ENCODE measurements at places on chromosomes 12 and 14.
A peak's percentile ranks its signal among the peaks of the same experiment; 100 is the strongest.

GRCh38 chr12:65411171-65411570, 132.7 kb downstream of the MSRB3 start:
- no peak for DNase-seq

- no peak for DNase-seq
Observed at GRCh38 chr12:69464428-69464827, 5.8 kb upstream of the FRS2 start.

GRCh38 chr12:114762490-114763110, 78.6 kb upstream of the TBX3 start:
- no peak for DNase-seq

GRCh38 chr12:52200086-52200780, 8.4 kb upstream of the KRT80 start:
- DNase-seq, result peak; percentile 32

- no peak for DNase-seq
Observed at GRCh38 chr14:79111987-79112501, 941.9 kb downstream of the NRXN3 start.

DNA sequence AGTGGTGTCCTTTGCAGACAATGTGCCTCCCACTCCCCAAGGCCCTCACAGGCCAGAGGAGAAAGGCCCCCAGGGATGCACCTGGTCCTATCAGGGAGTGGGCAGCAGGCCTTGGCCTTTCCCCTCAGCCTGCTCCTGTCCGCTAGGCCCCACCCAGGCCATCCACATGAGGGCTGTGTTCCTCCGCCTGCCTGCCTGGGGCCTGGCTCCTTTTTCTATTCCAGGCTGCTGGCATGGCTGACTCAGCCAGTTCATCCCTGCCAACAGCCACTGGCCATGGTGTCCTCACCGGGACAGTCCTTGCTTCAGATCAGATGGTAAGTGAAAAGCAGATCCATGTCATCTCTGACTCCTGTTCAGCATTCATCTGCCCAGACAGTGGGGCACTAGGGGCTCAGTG, 13.4 kb downstream of the ISM2 start:
- DNase-seq, result no peak

- no peak for DNase-seq
Observed at GRCh38 chr12:120844768-120845449, 59.2 kb downstream of the SPPL3 start.

- DNase-seq, result no peak
Observed at GRCh38 chr14:76235628-76236027, 83.9 kb downstream of the GPATCH2L start.

- DNase-seq, result no peak
Observed at GRCh38 chr14:41062826-41063225, 543.9 kb upstream of the LRFN5 start.

DNA sequence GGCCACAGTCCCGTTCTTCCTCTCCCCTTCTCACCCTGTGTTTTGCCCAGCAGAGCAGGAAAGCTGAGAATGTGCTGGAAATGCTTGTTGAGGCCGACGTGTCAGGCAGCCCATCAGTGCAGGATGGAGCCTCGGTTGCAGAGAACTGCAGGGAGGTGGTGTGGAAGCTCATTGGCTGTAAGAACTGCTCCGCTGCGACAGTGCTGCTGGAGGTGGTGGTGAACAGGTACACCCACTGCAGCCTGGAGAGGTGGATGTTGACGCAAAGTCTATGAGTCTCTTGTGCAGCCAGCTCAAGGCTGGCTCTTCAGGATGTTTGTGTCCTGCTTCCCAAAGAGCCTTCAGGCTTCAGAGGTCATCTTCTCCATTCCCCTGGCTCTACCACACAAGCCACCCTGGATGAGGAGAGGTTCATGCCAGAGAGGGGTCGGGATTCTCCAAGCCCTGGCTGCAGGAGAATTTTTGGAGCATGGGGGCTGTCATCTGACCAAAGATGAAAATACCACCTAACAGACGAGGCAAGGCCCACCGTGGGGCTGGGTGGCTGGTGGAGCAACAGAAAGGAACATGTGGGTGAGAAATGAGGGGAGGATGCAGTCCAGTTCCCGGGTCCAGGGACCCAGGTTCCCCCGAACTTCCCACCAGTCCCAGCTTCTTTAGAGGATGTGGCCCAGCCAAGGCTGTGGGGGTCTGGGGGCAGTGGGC, 174.1 kb upstream of the PRMT8 start:
- no peak for DNase-seq

DNA sequence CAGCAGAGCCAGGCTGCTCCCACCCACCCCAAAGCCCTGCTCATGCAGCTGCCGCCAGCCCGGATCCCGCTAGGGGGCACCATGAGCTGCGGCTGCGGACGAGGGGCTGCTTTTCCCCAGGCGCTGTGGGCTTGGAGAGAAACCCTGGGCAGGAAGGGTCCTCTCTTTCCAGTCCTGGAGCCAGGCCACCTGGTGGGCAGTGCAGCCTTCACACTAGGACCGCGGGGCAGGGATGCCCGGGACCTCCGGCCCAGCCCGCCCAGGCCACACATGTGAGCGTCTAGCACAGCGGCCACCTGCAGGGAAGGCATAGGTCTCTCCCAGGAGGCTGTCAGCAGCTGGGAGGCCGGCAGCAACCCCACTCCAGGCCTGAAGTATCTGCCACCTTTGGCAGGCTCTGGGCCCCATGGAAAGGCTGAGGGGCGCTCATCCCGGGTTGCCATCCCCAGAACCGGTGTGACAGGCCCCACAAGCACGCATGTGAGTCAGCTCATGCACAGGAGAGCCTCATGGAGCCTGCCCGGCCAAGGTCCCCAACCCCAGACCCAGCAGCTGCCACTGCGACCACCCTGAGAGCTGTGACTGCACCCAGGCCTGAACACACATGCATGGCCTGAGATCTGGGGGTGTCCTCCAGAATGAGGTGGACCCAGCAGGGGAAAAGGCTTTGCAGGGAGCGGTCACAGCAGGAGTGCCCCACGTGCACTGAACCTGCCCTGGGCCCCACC, 280.0 kb upstream of the RTL1 start:
- DNase-seq, result peak; percentile 44

DNA sequence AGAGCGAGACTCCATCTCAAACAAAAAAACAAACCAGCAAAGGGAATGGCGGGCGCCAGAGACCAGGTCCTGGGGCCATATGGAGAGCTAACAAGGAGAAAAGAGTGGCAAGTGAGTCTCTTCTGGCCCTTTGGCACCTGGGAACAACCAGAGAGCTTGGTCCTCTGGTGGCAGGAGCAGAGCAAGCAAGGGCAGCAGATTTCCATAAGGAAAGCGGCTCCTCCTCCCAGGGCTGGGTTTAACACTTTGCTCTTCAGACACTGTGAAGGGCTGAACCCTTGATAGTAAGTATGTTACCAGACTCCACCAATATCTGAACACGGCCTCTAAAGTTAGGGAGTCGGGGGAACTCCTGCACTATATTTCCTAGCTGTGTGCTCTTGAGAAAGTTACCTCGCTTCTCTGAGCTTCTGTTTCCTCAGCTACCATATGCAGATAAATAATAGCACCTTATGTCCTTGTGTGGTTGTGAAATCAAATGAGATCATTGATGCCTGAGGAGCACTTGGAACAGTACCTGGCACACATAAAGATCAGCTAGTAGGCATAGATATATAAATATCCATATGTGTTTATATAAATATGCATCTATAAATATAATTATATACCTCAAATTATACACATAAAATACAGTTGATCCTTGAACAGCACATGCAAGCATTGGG, 33.4 kb upstream of the PLEKHG6 start:
- DNase-seq, result no peak

- no peak for DNase-seq
Observed at GRCh38 chr12:18074001-18074400, 16.0 kb downstream of the RERGL start.

- DNase-seq, result no peak
Observed at GRCh38 chr12:27185234-27186021, 58.7 kb upstream of the STK38L start.

DNA sequence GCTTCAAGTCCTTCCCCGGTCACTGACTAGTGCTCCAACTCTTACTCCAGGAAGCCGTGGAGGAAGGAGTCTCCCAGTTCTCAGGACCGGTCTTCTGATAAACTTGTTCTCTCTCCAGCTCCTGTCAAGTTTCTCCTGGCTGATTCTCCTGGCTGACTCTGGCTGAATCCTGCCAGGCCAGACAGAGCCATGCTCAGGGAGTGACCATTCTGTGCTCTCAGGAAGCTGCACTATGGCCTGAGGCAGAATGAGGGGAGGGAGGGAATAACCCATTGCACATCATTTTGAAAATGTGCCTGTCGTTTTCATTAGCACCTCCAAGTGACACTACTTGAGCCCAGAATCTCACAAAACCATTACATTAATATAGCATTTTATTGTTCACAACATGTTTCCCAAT, 80.8 kb downstream of the IFNG start:
- no peak for DNase-seq

DNA sequence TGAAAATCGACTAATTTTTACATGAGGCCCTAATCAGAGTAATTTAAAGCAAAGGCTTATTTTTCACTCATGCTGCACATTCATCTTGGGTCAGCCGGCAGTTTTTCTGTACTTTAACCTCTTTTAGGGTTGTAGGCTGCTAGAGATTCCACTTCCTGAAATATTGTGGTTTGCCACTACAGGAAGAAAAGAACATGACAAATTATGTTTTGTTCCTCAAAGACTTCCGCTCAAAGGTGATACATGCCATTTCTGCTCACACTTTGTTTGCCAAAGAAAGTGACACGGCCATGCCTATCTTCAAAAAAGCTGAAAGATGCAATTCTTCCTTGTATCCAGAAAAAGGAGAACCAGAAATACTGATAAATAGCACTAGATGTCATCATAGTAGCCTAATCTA, 183.4 kb upstream of the PPFIA2 start:
- DNase-seq, result no peak

DNA sequence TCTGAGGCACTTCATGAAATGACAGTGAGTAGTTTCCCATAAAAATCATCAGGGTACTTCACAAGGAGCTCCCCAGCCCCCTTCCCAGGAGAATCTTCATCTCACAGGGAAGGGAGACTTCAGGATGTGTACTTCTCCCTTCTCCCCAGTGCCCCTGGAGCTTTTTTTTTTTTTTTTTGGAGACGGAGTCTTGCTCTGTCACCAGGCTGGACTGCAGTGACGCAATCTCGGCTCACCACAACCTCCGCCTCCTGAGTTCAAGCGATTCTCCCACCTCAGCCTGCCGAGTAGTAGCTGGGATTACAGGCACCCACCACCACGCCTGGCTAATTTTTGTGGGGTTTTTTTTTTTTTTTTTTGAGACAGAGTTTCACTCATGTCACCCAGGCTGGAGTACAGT, 10.4 kb downstream of the ITPK1 start:
- no peak for DNase-seq

GRCh38 chr14:38255408-38255672, 553 bp downstream of the CLEC14A start:
- DNase-seq, result no peak

- no peak for DNase-seq
Observed at GRCh38 chr14:37597914-37598746, 2.7 kb downstream of the TTC6 start.

DNA sequence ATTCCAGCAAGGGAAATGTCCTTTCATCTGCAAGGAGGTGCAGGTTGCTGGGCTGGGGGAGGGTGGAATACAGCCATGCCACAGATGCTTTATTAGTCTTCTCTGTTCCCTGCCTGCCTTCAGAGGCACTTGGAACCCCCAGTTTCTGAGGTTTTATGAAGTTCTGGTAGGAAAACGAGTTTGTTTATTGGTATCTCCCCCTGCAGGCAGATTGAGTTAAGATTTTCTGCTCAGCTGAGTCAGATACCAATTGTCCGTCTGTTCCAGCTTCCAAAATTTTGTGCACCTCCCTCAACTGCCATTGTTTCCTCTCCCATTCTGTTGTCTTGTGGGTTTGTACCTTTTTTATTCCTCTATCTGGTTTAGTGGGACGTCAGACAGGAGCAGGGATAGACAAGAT, 155.6 kb downstream of the ETV6 start:
- DNase-seq, result no peak

DNA sequence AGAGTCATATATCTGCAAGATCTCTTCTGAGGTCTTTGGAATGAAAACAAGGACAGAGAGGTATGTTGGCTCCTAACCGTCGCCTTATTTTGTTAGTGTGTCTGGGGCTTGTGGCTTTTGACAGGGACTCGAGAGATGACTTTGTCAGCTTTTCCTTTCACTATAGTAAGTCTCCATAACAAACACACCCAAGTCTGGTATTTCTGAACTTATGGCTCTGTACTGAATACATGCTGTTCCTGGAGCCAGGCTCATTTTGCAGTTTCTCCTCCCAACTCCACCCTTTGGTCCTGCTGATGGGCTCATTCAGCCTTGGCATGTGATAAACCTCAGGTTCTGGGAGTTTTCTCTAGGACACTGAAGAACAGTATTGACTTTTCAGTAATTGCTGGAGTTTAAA, 27.7 kb upstream of the TMED10 start:
- DNase-seq, result no peak

- no peak for DNase-seq
Observed at GRCh38 chr14:69772082-69773017, 5.4 kb downstream of the SRSF5 start.

DNA sequence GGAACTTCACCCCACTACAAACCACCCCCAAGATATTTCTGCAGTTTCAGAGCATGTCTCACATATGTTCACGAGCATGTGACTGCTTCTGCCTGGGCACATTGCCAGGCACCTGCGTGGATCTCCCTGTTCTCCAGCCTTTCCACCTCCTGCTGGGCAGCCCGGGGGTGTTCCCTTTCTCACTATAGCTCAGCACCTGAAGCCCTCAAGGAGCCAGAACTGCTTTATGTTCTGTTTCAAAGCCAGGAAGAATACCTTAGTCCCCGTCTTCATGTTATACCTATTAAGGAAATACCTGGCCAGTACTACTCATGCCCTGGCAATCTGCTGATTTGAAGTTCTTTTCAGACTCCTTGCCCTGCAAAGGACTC, 4.2 kb upstream of the FGF6 start:
- DNase-seq, result no peak

GRCh38 chr12:100069795-100070194, 72.9 kb downstream of the BLTP3B start:
- DNase-seq, result no peak

GRCh38 chr12:32353540-32353939, 45.8 kb upstream of the FGD4 start:
- no peak for DNase-seq

- DNase-seq, result peak; percentile 58
Observed at GRCh38 chr12:105352940-105353635, 22.6 kb downstream of the C12orf75 start.

DNA sequence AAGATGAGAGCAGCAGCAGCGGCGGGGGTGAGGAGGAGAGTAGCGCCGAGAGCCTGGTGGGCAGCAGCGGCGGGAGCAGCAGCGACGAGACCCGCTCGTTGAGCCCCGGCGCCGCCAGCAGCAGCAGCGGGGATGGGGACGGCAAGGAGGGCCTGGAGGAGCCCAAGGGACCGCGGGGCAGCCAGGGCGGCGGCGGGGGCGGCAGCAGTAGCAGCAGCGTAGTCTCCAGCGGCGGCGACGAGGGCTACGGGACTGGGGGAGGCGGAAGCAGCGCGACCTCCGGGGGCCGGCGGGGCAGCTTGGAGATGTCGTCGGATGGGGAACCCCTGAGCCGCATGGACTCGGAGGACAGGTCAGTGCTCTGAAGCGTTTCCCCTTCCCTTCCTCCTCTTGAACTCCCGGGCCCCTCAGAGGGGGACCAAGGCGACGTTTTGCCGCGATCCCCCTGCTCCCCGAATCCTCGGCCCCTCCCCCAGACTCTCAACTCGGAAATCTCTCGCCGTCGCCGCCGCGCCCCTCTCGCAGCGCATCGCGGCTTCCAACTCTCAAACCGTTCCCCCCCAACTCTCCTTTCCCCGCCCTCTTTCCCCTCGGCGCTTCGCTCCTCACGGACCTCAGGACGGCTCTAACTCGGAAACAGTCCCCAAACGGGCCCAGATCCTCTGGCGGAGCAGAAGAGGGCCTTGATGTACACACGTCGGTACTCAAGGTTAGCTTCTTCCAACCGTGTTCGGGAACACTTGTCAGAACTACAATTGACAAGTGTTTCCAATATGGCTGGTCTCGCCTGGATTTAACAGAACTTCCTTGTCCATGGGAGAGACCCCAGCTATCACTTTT, 947 bp downstream of the AEBP2 start:
- DNase-seq, result peak; percentile 32

Data from K562 (cell line).